ENCODE measurements at places on chromosomes 4 and X.

DNA sequence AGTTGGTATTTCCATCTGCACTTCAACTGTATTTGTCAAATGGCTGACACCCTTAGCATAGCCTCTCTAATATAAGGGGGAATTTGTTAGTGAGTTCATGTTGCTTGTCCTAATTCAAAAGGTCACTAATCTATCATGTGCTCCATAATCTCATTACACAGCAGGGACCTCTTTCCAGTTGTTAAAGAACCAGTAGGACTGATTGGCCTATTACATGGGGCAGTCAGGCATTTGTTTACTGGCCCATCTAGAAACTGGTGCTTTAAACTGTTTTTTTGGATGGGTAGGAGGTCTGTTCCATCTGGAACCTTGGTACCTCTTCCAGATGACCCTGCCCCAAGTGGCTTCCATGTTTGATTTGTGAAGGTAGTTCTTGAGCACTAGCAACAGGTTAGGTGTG is 11.4 kb downstream of the ANK2 start:
- no peak for DNase-seq

DNA sequence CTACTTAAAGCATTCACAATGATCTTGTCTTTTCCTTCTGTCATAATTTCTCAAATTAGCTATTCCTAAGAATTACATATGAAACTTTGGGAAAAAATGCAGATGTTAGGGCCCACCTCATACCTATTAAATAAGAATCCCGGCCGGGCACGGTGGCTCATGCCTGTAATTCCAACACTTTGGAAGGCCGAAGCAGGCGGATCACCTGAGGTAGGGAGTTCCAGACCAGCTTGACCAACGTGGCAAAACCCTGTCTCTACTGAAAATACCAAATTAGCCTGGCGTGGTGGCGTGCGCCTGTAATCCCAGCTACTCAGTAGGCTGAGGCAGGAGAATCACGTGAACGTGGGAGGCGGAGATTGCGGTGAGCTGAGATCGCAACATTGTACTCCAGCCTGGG is 158.4 kb upstream of the TLL1 start:
- DNase-seq = no peak

DNA sequence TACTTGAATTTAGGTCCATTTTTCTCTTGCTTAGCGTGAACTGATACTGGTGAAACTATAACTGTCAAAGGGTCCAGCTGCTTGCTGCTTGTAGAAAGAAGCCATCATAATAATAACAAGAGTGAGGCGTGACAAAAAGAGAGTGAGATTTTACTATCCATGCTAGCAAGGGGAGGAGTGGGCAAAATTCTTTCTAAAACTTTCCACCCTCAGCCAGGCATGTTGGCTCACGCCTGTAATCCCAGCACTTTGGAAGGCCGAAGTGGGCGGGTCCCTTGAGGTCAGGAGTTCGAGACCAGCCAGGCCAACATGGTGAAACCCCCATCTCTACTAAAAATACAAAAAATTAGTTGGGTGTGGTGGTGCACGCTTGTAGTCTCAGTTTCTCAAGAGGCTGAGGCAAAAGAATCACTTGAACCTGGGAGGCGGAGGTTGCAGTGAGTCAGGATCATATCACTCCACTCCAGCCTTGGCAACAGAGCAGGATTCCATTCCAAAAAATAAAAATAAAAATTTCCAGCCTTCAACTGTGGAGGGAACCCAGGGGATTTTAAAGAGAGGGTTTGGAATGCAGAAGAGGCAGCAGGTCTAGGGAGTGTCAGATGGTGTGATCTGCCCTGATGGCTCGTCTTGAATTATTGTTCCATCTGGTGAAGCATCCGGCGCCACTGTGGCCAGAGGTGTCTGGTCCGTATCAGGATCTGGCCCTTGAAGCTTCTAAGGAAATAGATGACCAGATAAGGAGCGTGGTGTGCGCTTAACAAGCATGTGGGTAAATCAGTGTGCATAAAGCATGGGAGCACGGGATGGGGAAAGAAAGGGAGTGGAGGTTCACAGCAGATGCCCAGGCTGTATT is 51.8 kb downstream of the LRP2BP start:
- DNase-seq = no peak

DNA sequence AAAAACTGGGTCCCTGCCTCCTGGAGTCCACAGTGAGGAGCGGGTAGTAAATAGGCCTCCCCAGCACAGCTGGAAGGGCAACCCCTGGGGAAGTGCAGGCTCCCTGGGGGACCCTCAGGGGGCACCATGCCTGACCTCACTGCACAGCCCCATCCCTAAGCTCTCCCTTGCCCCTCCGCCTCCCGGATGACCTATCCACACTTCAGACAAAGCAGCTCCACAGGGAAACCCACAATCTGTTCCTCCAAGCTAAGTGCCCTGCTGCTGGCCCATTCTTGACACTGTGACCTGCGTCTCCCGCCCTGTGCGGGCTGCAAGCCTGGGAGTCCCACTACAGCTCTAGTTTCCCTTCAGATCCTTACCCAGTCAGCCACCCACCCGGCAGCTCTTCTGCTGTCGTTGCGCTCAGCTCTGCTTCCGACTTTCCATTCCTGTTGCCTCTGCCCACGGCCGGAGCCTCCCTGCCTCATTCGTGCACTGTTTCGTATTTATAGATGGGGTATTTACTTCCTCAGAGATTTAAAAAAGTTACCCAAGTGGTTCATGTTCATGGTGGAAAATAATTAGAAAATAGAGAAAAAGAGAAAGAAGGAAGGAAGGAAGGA is 47.0 kb upstream of the STOX2 start:
- no peak for DNase-seq

DNA sequence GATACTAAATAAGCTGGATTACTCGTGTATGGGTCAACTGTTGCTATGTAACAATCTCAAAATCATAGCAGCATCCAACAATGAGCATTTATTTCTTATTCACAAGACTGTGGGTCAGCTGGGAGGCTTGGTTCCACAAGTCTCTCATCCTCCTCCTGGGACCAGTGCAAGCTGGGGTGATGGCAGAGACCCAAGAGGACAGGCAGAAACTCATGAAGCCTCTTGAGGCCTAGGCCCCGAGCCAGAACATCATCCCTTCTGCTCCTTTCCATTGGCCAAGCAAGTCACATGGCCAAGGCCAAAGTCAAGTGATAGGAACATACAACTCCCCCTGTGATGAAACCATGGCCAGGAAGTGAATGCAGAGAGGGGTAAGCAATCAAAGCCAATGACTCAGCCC is 422.1 kb downstream of the BCOR start:
- DNase-seq = no peak

- DNase-seq = no peak
These were observed 25.8 kb upstream of the KLHL34 start for GRCh38 chrX:21683941-21684340.

GRCh38 chr4:47913861-47914219 is 543 bp downstream of the NFXL1 start:
- no peak for DNase-seq

- DNase-seq = no peak
These were observed 118.7 kb upstream of the CHRDL1 start for GRCh38 chrX:110914281-110914680.

GRCh38 chr4:6546681-6547447 is 28.1 kb upstream of the MAN2B2 start:
- DNase-seq = peak; percentile 4

GRCh38 chr4:165489786-165490185 is 111.0 kb downstream of the CPE start:
- no peak for DNase-seq

GRCh38 chr4:123786920-123787319 is 390.3 kb downstream of the SPRY1 start:
- no peak for DNase-seq

- DNase-seq = no peak
These were observed 951 bp downstream of the SH3BP2 start for GRCh38 chr4:2793586-2794485.

DNA sequence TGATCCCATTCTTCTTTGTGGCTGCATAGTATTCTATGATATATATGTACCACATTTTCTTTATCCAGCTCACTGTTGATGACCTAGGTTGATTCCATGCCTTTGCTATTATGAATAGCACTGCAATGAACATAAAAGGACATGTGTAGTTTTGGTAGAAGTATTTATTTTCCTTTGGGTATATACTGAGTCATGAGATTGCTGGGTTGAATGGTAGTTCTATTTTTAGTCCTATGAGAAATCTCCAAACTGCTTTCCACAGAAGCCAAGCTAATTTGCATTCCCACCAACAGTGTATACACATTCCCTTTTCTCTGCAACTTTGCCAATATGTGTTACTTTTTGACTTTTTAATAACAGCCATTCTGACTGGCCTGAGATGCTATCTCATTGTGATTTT is 278.3 kb downstream of the PCDH18 start:
- no peak for DNase-seq

- DNase-seq = no peak
These were observed 52.4 kb upstream of the IL21 start for GRCh38 chr4:122673252-122673651.

DNA sequence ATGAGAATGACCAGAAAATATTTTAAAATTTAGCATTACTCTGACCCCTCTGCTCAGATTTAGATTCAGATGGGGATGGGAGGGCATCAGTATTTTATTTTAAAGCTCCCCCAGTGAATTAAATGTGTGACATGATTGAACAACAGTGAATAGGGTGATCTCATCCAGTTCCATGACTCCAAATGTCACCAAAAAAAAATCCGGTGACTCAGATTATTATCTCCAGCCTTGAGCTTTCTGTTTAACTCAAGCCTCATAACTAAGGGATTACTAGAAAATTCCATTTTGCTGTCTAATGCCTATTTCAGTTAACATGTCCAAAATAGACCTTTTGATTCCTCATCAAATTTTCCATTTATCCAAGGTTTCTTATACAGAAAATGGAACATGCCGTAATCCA is 121.8 kb upstream of the TMEM47 start:
- DNase-seq = no peak

DNA sequence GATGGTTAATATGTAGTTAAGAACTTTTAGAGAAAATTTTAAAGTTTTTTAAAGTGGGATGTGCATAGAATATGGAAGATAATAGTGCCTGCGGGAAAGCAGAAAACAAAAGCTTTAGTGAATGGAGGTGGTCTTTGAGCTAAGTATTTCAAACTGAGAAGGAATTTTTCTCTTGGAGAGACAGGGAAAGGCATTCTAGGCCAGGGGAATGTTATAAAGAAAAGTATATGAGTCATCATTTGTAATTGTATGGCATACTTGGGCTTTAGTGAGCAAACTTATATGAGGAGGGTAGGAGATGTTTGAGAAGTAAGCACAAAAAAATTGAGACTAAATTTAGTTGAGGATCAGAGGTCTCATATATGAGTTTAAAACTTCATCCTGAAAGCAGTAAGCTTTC is 467.0 kb downstream of the PPARGC1A start:
- no peak for DNase-seq

- no peak for DNase-seq
These were observed 5.5 kb upstream of the WFS1 start for GRCh38 chr4:6264225-6264540.

DNA sequence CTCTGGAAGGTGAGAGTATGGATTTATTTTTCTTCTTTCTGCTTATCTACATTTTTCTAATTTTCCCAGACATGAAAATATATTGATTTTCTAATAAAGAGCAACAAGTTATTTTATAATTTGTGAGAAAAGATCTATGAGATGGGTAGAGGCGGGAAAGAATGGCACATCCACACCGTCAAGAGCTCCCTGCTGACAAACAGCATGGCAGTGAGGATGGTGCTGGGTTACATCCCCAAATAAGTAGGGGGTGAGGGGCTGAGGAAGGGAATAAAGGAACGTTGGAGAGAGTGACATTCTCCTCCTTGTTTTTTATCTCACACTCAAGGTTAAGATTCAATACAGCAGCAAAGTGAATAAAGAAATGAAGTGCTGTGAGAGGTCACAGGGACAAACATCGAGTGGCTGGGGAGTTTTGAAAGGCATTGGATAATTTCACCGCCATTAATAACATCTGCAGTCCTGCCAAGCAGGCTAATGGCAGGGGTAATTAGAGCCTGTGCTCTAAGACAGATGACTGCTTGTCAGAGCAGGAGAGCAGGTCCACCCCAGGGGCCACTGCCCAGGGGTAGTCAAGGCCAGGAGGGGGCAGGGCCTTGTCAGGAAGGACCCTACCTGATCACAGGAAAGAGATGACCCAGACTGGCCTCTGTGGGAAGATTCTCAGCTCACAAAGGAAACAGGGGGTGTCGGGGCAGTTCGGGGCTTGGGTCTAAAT is 323.8 kb downstream of the FBXW7 start:
- no peak for DNase-seq

GRCh38 chr4:183284965-183285364 is 35.1 kb downstream of the CLDN22 start:
- no peak for DNase-seq

DNA sequence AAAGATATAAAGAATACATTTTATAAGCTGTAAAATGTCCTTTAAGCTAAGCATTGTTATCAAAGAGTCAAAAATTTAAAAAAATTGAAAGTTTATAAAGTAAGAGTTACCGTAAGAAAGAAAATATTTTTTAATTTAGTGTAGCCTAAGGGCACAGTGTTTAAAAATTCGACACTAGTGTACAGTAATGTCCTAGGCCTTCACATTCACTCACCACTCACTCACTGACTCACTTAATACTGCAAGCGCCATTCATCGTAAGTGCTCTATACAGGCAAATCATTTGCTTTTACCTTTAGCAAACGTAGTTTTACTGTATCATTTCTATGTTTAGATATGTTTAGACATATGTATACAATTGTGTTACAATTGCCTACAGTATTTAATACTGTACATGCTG is 20.2 kb downstream of the GLRA3 start:
- no peak for DNase-seq

DNA sequence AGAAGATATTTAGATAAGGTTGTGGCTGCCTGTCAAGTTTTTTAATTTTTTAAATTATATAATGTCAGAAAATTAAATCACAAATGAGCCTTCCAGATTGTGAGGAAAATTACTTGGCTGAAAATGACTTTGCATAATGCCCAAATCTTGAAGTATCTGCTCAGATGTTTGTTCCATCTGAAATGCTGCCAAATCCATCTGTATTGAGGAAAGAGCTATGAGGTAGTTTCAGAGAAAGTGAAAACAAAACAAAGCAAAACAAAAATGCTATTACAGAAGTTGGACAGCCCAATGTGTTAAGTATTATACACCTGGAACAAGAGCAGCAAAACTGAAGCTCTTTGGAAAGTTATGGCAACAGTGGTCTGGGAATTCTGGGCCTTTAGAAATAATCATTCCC is 23.3 kb upstream of the GUCY1B1 start:
- no peak for DNase-seq

- DNase-seq = no peak
These were observed 788 bp downstream of the SHROOM2 start for GRCh38 chrX:9786798-9787635.

DNA sequence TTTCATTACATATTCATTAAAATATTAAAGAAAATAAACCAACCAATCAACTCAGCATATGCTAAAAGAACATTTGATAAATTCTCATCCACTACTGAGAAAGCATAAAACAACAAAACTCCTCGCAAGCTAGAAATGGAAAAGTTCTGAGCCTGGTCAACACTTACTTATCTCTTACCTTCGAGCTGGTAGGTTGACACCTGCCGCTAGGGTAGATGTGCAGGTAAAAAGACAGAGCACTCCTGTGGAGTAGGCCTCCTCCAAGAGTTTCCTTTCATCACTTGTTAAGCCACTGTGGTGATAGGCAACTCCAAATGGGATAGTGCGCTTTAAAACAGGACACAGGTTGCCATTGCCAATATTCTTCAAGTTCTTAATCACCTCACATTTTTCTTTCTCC is 18.9 kb downstream of the HELQ start:
- no peak for DNase-seq

Measured in stimulated activated CD8-positive, alpha-beta memory T cell treated with anti-CD3 and anti-CD28 coated beads, Interleukin-4, amount 100 ng/mL, for 1 hour (primary cell).